Activated T-cell treated with anti-CD3 and anti-CD28 coated beads, Interleukin-2, amount 50 U/mL, for 1 hour (primary cell): ENCODE measurements at places on chromosomes 3 and 15.

DNA sequence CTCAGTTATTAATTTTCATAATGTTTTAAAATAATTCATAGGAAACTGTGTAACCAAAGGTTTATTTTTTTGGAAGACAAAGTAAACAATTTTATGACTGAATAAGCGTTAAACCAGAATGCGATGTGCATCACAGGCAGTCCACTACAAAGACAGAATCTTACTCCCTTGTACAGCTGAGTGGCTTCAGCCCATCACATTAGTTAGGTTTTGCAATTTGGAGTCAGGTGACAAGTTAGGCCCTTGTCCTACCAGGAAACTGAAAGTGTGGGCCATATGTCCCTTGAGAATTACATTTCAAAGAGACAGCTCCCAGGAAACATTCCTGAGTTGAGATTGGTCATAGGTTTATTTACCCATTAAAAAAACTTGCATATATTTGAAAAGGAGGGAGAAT is 156.3 kb downstream of the MEX3B start:
- DNase-seq = no peak

GRCh38 chr3:151837057-151837456 is 23.1 kb downstream of the AADAC start:
- DNase-seq = no peak

GRCh38 chr15:56760186-56760585 is 26.9 kb upstream of the ZNF280D start:
- no peak for DNase-seq

GRCh38 chr3:58242340-58242739 is 4.7 kb downstream of the ABHD6 start:
- no peak for DNase-seq

- no peak for DNase-seq
These were observed 172.0 kb downstream of the MTHFS start for GRCh38 chr15:79724804-79725203.
